GM20000 (cell line): ENCODE measurements at places on chromosomes 16 and 17.

DNA sequence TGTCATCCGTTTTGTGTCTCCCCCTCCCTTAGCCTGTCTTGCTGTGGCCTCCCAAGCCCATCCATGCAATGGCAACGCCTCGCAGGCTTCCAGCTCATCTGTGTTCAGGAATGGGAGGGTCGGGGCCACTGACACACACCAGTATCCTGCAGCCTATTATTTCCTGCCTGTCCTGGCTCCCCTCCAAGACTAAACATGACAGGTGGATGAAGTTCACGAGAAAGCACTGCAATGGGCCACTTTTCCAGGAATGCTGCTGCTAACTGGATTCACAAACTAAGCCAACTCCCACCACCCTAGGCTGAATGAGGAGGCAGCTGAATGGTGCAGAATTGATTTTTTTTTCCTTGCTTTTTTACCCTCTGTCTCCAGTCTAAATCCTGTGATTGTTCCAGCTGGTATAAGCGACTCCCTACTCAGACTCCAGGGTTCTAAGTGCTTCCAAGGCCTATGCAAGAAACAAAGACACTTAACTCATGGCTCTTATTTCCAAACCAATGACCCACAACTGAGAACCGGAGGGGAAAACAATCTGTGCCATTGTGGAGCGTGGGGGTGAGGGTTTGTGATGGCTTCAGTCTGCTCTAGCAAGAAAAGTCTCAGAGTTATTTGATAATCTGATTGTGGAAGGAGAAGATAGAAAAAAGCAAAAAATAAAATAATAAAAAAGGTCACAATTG is 23.3 kb downstream of the TMEM100 start:
- DNase-seq, result no peak

- no peak for DNase-seq
Observed at GRCh38 chr17:34370997-34371395, 8.0 kb upstream of the CCL1 start.

GRCh38 chr17:27326051-27326450 is 32.1 kb downstream of the WSB1 start:
- DNase-seq, result no peak

GRCh38 chr16:11557801-11558200 is 28.9 kb downstream of the LITAF start:
- DNase-seq, result no peak

GRCh38 chr17:31491376-31492131 is 100.1 kb downstream of the RAB11FIP4 start:
- DNase-seq, result peak; percentile 72

GRCh38 chr17:64497565-64498035 is 746 bp upstream of the POLG2 start:
- no peak for DNase-seq

GRCh38 chr17:82470065-82470464 is 11.5 kb downstream of the NARF start:
- no peak for DNase-seq

DNA sequence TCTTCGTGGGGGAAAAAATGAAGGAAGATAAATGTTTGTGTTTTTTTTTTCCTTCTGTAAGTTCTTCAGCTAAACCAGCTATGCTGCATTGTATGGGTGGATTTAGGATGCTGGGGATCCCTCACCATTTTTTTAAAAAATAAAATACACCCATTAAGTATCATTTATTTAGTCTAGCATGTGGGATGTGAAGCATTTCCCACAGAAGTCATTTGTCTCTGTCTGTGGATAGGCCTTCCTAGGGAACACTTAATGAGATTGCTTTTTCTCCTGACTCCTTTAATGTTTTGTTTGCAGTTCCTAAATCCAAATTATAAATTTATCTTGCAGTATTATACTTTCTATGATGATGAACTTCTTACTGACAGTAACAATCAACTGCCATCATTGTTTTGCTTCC is 146.7 kb downstream of the PPM1E start:
- DNase-seq, result no peak

DNA sequence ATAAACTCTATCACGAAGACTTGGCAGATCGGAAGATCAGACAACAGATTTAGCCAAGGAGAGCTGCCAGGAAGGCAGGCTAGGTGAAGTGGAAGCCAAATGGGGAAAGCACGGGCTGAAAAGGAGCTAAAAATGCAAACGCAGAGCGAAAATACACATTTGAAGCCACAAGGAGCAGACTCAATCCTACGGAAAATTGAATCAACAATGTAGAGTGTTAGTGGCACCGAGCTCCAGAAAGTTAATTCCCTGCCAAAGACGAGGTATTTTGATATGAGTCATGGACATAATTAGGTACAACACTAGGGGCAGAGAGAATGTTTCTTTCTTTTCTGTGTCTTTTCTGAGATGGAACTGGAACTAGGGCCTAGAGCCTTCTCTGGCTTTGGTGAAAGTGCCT is 20.7 kb downstream of the GSG1L start:
- no peak for DNase-seq

GRCh38 chr16:68764862-68765261 is 27.8 kb downstream of the CDH1 start:
- no peak for DNase-seq

- no peak for DNase-seq
Observed at GRCh38 chr16:55302635-55303034, 21.4 kb upstream of the IRX6 start.

DNA sequence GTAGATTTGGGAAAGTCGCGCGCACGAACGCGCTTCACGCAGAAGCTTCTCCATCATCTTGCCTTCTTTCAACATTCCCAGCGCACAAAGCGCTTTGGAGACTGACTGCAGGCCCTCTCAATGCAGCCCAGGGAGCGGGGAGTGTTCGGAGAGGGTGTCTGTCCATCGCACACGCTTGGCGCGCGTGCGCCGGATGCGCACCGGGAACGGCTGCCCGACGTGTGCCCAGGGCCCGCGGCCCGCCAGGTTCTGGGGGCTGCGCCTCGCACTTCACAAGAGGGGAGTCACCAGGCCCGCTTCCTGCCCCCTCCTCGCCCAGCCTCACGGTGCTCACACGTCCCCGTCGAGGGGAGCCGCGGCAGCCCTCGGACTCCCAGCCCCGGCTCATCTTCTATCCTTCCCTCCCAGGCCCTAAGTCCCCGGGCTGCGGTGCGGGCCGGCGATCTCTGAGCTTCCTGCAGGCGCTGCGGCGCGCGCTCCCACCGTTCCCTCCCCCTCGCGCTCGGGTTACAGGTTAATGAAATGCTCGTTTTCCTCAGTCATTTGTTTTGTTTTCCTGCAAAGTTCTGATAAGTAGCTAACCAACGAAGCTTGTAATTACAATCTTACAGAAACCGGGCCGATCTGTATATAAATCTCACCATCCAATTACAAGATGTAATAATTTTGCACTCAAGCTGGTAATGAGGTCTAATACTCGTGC is 2.8 kb upstream of the IRX3 start:
- DNase-seq, result no peak
